Sciatic nerve (tissue), 2 donors: ENCODE measurements at places on chromosomes 7 and 10. TPM values are rescaled to one million over a fixed set of nuclear protein-coding genes. Genes with fewer than 3 reads are reported as not detected.

- DNase-seq, result no peak
Observed at GRCh38 chr10:84965468-84965867, 637.1 kb downstream of the CCSER2 start.

The ITGA8 gene
- total RNA-seq, result 4.5 TPM

DNA sequence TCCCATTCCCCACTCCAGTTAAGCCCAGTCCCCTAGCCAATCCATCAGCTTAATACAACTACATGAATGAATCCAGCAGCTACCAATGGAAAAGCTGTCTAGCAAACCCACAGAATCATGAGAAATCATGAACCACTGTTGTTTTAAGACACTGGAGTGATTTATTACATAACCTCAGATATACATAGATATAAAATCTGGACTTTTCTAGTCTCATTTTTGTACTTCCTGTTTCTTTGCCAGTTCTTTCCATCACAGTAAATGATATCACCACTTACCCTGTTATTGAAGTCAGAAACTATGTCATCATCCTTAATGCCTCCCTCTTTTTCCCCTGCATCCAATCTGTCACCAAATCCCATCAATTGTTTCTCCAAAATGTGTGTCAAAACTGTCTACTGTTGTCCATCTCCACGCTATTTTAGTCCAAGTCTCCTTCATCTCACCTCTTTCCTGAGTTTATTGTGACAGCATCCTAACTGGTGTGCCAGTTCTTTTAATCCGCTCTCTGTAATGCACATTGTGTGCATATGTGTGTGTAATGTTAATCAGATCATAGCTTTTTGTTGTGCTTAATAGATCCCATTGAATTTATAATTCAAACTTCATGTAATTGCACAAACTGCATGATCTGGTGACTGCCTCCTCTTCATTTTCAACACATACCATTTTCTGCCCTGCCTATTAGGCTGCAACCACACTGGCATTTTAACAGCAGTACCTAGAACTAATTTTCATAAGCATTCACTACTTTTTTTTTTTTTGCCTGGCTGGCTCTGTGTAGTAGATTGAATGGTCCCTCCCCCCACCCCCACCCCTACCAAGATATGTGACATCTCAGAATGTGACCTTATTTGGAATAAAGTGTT is 56.0 kb downstream of the MKLN1 start:
- no peak for DNase-seq

The ITIH2 gene
- total RNA-seq, result not detected

DNA sequence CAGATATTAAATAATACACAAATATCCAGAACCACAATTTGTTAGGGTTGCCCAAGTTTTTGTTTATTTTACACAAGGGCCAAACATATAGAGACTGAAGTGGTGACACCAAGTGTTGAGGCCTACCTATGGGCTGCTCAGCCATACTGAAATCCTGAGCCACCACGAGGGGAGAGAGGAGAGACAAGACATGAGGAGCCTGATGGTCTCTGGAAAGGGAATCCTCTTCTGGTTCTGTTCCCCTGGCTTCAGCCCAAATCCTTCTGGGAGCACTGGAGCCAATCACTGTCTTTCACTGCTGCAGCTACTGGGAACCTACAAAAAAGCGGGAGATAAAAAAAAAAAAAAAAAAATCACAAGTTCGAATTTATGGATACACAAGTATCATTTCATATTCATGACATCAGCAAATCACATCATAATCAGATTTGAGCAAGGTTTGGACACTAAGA is 1.9 kb downstream of the SKIDA1 start:
- no peak for DNase-seq

- DNase-seq, result no peak
Observed at GRCh38 chr7:115178835-115179234, 256.9 kb downstream of the MDFIC start.

GRCh38 chr10:15374566-15374965 is 3.5 kb upstream of the FAM171A1 start:
- DNase-seq, result no peak

- peak; percentile 78 for DNase-seq
Observed at GRCh38 chr10:5977471-5978229, at the start of gene IL15RA. Gene IL15RA (minus strand): TSS chr10:5977543. CDS start chr10:5977492, 51 bp downstream.

- no peak for DNase-seq
Observed at GRCh38 chr10:89466599-89467035, 52.2 kb downstream of the IFIT5 start.

DNA sequence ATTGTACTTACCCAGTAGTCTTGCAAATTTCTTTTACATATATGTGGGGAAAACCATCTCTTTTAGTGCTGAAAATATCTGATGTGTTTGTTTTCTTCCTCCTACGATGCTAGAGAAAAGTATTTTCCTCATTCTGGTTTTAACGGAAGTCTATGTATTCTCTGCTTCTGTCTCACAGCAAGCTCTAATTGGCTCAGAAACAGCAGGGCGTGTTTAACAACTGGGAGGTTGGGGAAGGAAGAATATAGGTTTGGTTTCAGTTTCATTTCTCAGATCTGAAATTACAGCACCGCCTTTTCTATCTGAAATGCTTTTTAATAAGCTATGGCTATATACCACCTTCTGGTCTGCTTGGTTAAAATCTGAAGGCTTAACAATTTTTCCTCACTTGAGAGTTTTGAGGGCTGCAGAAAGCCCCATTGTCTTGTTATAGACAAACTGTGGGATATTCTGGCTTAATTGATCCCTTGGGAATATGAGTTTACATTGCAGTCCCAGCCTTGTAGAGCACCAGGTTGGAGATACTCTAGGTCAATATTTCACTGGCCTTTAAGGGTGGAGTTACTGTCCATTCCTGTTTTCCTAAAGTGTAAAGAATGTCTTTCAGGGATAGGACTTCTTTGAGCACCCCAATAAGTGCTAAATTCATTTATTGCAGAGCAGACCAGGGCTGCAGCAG is at the start of gene SAMD9:
TSS of gene SAMD9 (minus strand) at position 128 of the 679 bp plus-strand sequence. CDS start 11,882 bp downstream, outside the sequence.
- no peak for DNase-seq

The C10orf53 gene
- total RNA-seq, result not detected

GRCh38 chr10:58384095-58384494 is 1.1 kb upstream of the TFAM start:
- no peak for DNase-seq

DNA sequence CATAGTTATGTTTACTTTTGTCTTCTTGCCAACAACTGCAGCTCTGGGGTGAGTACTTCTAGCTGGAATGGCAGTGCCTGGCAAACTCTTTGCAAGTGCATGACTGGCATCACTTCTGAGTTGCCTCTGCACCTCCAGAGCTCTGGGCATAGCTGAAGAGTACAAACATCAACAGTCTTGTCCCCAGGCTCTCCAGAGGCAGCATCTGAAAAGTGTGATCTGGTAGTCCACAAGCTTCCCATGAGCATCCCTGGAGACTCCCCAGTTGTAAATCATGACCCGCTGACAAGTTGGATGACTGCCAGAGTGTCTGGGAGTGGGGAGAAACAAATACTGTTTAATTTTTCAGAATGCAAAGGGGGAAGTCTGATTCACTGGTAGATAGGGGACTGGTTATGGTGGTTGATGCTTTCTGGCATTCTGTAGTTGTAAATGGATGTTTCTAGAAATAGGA is 138.9 kb upstream of the CDK13 start:
- no peak for DNase-seq

The LDB1 gene
- total RNA-seq, result 64.3 TPM

- no peak for DNase-seq
Observed at GRCh38 chr10:108039821-108040584, 875.5 kb upstream of the SORCS1 start.

DNA sequence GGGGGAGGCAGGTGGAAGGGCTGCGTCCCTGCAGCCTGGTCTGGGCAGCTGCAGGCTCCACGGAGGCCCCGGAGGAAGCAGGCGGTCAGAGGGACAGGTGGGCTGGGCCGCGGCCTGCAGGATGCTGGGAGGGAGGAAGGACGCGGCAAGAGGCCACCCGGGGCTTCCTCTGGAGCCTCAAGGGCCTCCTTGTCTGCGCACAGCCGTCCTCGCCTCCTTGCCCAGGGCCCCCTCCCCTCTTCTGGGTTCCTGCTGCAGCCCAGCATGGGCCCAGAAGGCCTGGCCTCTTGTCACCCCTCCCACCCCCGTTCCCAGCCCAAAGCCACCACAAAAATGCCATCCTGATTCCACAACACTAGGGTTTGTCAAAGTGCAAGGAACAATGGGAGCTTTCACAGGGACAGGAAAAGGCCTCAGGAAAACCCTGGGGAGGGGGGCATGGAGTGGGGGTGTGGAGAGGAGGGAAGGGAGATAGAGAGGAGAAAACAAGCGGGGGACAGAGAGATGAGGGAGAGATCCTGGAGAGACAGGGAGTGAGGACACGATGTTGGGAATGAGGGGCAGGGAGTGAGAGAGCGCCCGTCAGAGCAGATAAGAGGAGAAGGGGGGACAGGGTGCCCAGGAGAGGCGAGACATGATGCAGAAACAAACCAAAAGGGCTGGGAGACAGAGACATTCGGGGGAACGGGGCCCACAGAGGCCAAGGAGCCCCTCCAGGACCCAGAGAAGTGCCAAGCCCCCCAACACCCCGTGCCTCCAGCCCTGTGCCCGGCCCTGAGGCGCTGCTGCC is 41.8 kb downstream of the ZCCHC24 start:
- DNase-seq, result peak; percentile 83

GRCh38 chr10:62511656-62512055 is 137.5 kb downstream of the ZNF365 start:
- no peak for DNase-seq

DNA sequence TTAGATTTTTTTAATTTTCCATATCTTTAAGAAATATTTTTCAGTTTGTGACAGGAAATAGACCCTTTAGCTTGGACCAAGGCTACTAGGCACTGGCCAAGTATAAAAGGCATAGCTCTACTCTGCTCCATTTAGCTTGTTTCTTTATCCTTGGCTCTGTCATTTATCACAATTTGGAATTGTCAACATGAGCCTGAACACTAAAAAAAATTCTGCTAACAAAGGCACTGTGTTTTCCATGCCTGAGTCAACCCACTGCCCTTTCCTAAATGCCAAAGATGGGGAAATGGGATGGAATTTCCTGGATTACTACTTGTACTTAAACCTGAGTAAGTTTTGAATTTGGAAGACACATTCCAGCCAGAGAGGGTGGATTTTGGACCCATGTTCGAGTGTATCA is 128.4 kb downstream of the NSUN6 start:
- DNase-seq, result no peak

The PON1 gene
- not detected for total RNA-seq

GRCh38 chr7:48416327-48416908 is 245.2 kb downstream of the ABCA13 start:
- DNase-seq, result no peak

The HDAC9 gene
- 27.6 TPM for total RNA-seq

GRCh38 chr7:158050978-158051651 is 536.5 kb downstream of the PTPRN2 start:
- peak; percentile 25 for DNase-seq
